ENCODE measurements at places on chromosomes 13 and 19.

DNA sequence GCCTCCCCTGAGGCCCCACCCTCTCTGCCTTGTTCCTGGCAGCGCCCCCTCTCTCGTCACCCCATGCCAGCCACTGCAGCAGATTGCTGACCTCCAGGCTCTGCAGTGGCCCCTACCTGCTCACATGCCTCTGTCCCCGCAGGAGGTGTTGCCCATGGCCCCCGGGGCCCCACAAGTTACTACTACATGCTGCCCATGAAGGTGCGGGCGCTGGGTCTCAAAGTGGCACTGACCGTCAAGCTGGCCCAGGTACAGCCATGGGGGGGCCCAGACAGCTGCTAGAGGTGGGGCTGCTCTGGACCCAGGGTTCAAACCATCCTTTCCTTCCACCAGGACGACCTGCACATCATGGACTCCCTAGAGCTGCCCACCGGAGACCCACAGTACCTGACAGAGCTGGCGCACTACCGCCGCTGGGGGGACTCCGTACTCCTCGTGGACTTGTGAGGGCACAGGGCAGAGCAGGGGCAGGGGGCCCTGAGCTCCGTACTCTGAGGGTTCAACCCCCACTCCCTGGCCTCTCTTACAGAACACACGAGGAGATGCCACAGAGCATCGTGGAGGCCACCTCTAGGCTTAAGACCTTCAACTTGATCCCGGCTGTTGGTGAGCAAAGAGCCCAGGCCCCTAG, 6.2 kb downstream of the MRPL4 start:
- no peak for DNase-seq

GRCh38 chr19:13171146-13171545, 20.9 kb downstream of the IER2 start:
- no peak for DNase-seq

- peak; percentile 80 for DNase-seq
These were observed 928 bp upstream of the PNPLA6 start for GRCh38 chr19:7534531-7535046.

DNA sequence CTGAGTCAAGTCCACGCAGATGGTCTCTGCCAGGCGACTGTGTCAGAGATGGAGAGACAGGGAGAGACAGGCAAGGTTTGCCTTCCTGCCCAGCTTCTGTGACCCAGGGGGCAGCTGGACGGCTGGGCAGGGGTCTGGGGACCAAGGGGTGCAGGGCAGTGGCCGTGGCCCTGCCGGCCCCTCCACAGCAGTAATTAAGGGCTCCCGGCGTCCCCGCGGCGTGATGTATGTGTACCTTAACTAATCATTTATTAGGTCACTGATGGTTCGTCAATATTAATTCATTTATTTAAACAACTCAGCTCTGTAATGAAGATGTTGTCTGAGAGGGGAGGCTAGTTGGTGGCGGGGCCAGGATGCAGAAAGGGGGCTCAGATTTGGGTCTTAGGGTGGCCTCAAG, 28.6 kb upstream of the TCF3 start:
- DNase-seq, result peak; percentile 29

- DNase-seq, result no peak
These were observed at the start of gene FCAR for GRCh38 chr19:54873990-54874389. FCAR (plus strand) TSS chr19:54874235; CDS start chr19:54874290, 55 bp downstream.

DNA sequence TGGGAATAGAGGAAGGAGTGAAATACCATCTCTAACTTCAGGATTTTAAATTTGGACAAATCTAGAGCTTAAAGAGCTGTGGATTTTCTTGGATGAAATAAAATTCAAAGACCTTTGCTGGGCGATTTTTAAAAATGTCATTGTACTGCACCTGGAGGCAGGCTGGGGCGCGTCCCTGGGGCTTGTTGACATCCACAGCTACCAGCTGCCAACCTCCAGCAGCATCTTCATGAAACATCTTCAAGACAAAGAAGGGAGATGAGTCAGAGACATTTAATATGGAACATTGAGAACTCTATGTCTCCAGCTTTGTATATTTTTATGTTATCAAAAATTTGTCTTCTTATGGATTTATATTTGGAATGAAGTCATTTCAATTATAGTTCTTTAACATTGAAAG, 132.5 kb downstream of the NALCN start:
- no peak for DNase-seq

- DNase-seq, result no peak
These were observed 2.6 kb downstream of the BBC3 start for GRCh38 chr19:47228168-47228936.

DNA sequence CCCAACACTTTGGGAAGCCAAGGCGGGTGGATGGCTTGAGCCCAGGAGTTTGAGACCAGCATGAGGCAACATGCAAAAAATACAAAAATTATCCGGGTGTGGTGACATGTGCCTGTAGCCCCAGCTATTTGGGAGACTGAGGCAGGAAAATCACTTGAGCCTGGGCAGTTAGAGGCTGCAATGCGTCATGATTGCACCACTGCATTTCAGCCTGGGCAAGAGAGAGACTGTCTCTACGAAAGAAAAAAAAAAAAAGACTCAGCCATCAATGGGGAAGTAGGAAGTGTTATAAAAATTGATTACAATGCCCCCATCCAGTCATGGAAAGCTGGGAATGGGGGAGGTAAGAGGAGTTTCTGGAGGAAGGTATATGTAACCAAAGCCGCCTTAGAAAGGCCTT, 5.4 kb downstream of the TYK2 start:
- no peak for DNase-seq

- peak; percentile 88 for DNase-seq
These were observed 1.8 kb downstream of the DBP start for GRCh38 chr19:48635263-48635965.

DNA sequence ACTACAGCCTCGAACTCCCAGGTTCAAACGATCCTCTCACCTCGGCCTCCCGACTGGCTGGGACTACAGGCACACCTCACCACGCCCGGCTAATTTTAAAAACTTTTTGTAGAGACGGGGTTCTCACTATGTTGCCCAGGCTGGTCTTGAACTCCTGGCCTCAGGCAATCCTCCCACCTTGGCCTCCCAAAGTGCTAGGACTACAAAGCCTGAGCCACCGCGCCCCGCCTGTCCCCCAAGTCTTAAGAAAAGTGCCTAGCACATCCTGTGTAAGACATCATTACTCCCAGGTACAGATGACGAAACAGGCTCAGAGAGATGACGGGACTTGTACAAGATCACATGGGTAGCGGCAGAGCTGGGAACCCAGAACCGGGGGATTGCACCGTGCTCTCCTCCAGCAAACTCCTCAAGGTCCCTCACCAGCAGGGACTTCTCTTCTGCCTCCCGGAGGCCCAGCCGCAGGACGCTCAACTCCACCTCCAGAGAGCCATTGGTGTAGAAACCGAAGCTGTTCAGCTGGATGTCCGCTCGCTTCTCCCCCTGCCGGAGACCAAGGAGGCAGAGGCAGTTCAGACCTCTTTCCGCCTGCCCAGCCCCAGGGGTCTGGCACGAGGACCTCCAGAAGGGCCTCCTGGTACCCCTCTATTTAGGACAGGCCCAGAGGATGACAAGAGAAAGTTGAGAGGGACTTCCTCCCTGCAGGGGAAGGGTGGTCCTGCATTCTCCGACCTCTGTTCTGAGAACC, 1.0 kb downstream of the GPR108 start:
- DNase-seq, result peak; percentile 75

- no peak for DNase-seq
These were observed 138.4 kb downstream of the ATP11A start for GRCh38 chr13:112828082-112828699.

DNA sequence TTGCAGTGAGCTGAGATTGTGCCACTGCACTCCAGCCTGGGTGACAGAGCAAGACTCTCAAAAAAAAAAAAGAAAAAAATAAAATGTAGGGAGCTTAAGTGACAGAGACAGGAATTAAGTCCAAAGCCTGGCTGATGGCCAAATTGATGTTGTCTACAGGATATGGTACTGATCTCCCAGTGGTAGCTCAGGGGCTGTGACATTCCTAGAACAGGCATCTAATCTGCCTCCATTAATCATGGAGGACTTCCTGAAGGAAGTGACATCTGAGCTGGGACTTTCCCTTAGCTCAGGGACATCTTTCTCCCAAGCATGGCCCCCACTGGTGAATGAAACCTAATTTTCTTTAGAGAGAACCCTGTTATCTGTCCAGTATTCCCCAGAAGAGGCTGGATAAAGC, 11.4 kb upstream of the EDDM13 start:
- peak; percentile 41 for DNase-seq

DNA sequence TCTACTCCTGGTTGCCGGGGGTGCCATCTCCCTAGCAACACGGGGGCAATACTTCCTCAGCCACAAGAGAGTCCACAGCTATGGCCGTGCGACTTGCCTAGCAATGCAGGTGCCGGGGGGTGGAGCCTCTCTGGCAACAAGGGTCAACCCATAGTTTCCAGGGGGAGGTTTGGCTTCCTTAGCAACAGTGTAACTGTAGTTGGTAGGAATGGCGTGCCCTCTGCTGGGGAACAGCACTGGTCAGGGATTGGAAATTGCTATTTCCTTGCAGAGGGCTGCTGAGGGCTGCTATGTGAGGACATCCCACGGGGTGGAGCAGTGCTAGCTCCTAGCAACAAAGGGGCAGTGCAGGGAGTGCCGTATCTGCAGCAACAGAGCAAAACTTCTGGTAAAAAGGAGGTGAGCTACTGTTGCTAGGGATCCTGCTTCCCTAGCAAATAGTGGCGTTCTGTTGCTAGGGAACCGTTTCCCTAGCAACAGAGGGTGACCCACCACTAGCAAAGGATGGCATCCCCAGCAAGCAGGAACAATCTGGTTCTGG, 7.0 kb upstream of the TMC4 start:
- no peak for DNase-seq

DNA sequence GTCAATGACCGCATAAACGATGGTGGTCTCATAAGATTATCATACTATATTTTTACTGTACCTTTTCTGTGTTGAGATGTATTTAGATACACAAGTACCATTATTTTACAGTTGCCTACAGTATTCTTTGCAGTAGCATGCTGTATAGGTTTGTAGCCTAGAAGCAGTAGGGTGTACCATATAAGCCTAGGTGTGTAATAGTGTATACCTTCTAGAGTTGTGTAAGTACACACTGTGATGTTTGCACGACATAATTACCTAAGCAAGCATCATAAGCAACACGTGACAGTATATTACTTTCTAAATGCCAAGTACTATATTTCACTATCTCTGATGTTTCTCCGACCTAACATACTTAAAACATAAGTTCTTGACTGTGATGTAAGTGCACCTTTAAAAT, 2.7 kb downstream of the LPAR6 start:
- no peak for DNase-seq

DNA sequence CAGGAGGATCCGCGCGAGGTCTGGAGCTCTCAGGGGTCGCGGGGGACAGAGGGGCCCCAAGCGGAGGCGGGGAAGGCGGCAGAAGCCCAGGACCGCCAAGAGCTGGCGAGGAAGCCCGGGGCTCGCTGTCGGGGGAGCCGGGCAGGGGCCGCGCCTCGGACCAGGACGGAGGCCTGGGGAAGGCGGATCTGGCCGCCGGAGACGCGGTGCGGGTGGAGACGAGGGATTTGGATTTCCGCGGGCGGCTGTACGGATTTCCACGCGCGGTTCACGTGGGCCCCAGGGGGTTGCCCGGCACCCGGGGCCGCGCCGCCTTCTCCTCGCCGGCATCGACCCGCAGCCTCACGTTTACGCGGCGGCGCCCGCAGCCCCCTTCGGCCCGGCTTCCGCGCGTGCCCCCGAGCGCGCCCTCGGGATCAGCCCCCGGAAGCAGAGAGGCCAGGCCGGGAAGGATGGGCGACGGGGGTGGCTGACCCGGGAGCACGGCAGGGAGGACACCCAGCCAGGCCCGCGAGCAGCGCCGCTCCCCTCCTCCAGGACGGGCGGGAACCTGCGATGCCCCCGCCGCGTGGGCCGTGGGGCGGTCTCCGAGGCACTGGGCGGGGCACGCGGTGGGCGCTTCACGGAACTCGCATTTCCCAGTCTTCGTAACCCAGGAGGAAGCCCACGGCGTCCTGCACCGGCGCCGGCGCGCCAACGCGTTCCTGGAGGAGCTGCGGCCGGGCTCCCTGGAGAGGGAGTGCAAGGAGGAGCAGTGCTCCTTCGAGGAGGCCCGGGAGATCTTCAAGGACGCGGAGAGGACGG, 4.7 kb downstream of the F7 start:
- no peak for DNase-seq

GRCh38 chr13:94435604-94436226, 43.8 kb downstream of the DCT start:
- peak; percentile 48 for DNase-seq

- DNase-seq, result peak; percentile 93
These were observed at the start of gene ZNF284 for GRCh38 chr19:44071824-44072542. ZNF284 (plus strand) TSS chr19:44072159; CDS start chr19:44076390, 4,231 bp downstream.

- no peak for DNase-seq
These were observed 236.5 kb downstream of the DCLK1 start for GRCh38 chr13:35894636-35895035.

GRCh38 chr19:38718747-38719543, 25.3 kb downstream of the CAPN12 start:
- peak; percentile 60 for DNase-seq

GRCh38 chr19:46431824-46432223, 3.1 kb upstream of the PNMA8C start:
- DNase-seq, result no peak

- peak; percentile 89 for DNase-seq
These were observed 13.1 kb downstream of the EPS8L1 start for GRCh38 chr19:55088543-55089341.

- no peak for DNase-seq
These were observed 22.3 kb upstream of the CLDN10 start for GRCh38 chr13:95530178-95530577.

GRCh38 chr13:99747403-99747710, 224.2 kb downstream of the ZIC5 start:
- no peak for DNase-seq

- DNase-seq, result no peak
These were observed 461.9 kb downstream of the KLF5 start for GRCh38 chr13:73520566-73521289.

DNA sequence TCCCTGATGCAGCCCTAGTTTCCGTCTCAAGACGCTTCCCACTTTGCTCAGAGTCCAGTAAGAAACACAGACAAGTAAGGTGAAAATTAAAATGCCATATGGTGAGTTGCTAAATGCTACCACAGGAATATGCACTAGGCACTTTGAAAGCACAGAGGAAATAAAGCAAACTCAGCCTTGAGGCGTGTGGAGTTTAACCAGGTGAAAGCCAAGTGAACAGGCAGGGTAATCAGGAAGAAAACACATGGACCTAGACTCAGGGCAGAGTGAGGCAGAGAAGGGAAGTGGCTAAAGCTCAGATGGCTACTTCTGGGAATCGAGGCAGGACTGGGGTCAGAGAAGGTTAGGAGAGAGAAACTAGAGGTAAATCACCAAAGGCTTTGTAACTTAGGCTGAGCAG, 5.4 kb upstream of the UBL3 start:
- no peak for DNase-seq

- DNase-seq, result no peak
These were observed 18.7 kb upstream of the CRYL1 start for GRCh38 chr13:20544201-20544923.

GRCh38 chr13:53807251-53807834, 778.7 kb downstream of the OLFM4 start:
- DNase-seq, result no peak

GRCh38 chr19:35332817-35333216, 3.8 kb downstream of the CD22 start:
- DNase-seq, result no peak

- DNase-seq, result no peak
These were observed 165.4 kb downstream of the RGCC start for GRCh38 chr13:41622432-41623429.

- no peak for DNase-seq
These were observed 18.8 kb downstream of the HPN start for GRCh38 chr19:35060160-35060855.

All from D341Med (cell line).